ENCODE measurements at places on chromosomes 3 and 15. TPM values are rescaled to one million over a fixed set of nuclear protein-coding genes. Genes with fewer than 3 reads are reported as not detected.

DNA sequence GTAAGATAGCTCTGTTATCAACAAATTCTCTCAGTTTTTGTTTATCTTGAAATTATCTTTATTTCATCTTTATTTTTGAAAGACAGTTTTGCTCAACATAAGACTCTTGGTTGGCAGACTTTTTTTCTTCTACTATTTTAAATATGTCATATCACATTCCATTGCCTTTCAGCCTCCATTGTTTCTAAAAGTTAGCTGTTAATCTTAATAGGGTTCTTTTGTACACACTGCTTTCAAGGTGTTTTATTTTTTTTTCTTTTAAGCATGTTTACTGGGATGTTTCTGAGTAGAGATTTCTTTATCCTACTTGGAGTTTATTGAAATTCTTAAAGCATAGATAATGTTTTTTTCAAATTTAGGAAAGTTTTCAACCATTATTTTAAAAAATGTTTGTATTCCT lies 294.6 kb downstream of the STXBP5L start:
- no peak for DNase-seq

GRCh38 chr15:62569460-62570404 lies 404.6 kb upstream of the C2CD4B start:
- DNase-seq, result peak; percentile 95

The SLCO2A1 gene
- total RNA-seq, result 0.43 TPM

DNA sequence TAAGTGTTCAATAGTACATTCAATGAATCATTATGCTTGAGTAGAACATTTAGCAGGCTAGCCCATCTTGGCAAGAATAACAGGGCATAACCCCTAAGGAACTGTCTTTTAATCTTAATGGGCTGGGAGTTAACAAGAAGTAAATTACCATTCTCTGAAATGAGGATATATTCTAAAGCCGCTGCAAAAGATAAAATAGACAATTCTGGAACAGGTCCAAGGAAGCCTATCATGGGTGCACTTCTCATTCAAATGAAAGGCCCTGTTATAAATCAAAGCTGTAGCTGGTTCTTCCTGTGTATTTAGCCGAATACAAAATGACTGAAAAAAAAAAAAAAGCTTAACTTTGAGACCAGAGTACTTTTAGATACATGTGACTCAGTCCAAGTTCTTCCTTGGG lies 15.6 kb downstream of the MTHFS start:
- DNase-seq, result no peak

GRCh38 chr3:18189282-18190050 lies 235.7 kb downstream of the SATB1 start:
- DNase-seq, result peak; percentile 11

The BCHE gene
- total RNA-seq, result 1.6 TPM

- DNase-seq, result no peak
These were observed 70.5 kb upstream of the SLC4A7 start for GRCh38 chr3:27554706-27555105.

DNA sequence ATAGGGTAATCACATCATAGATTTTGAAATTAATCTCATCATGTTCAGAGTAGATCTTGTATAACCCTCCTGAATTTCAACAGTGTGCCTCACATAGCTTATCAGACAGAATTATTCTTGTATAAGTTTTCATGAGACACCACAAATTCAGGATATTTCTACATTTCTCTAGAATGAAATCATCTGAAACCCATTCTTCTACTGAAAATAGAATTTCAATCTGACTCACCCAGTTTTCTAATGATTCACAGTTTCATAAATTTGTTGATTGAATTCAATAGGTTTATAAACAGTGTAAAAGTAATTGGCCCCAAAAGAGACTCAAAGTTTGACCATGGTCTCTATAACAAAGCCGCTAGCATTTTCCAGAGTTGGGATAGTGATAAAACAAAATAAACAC lies 1082.6 kb upstream of the EPHA6 start:
- no peak for DNase-seq

DNA sequence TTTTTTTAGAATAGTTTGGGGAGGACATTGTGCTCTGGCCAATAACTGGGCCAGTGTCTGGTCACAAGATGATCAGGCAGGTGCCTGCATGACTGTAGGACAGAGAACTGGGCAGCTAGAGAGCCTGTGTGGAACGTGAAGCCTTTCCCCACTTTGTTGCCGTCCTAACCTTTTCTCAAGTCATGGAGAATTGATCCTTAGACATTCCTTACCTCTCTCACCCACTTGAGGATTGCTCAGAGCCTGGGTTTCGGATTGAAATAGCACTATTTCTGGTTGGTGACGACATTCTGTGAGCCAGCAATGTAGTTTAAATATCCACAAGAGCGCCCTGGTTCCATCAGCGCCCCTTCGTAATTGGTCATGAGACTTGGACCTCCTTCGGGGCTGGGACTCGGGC lies 138.4 kb downstream of the IGF1R start:
- DNase-seq, result no peak

The PSMA4 gene
- total RNA-seq, result 291 TPM

The OXTR gene
- total RNA-seq, result 310 TPM

GRCh38 chr15:29242456-29243242 lies 27.0 kb downstream of the NSMCE3 start:
- DNase-seq, result peak; percentile 1

DNA sequence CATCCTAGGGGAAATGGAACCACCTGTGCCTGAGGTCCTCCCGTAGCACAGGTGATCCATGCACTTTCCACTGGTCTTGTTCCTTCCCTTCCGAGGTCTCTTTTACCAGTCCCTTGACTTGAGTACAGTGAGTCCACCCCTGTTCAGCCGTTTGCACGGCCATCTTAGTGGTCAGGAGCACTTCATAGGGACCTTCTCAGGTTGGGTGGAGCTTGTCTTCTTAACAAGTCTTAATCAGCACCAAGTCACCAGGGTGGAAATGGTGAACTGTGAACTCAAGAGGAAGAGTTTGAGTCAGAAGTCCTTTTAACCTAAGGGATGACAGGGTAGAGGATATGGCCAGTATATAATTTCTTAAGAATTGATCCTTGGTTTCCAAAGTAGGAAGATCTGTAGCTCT lies 21.4 kb downstream of the ARL8B start:
- no peak for DNase-seq

DNA sequence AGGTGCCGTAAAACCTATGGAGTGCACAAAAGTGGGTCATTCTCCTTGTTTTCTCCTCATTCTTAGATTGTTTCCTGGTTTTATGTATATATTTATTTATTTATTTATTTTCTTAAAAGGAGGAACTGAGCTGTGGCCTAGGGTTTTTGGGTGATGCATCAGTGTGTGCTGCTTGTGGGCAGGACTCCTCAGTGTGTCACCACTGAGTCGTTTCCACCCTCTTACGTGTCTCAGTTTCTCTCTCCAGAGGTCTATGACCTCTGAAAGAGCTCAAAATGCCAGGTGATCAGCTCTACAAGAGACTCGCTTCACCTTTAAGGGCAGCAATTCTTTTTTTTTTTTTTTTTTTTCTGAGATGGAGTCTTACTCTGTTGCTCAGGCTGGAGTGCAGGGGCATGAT lies 72.9 kb downstream of the CD200 start:
- DNase-seq, result no peak

The CKMT1B gene
- not detected for total RNA-seq

DNA sequence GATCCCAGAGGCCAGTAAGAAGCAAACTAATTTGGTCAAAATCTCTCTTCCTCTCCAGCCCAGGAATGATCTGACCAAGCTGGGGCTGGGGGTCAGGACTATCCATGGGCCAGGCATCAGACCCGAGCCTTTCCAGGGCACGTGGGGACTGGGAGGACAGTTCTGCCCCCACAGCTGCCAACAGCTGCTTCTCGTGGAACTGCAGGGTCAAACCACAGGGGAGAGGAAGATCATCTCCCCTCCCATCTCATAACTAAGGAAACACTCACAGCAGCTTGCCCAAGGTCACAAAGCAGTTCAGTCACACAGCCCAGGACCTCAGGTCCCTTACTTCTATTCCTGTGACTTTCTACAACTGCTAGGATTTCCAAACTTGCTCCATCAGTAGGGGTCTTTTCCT lies 47.1 kb downstream of the DAPK2 start:
- DNase-seq, result peak; percentile 29

The CMTM6 gene
- total RNA-seq, result 72.8 TPM

The FBXO45 gene
- total RNA-seq, result 9.3 TPM

The FAM219B gene
- 41.5 TPM for total RNA-seq

- no peak for DNase-seq
These were observed 243.9 kb upstream of the UMPS start for GRCh38 chr3:124486324-124486723.

DNA sequence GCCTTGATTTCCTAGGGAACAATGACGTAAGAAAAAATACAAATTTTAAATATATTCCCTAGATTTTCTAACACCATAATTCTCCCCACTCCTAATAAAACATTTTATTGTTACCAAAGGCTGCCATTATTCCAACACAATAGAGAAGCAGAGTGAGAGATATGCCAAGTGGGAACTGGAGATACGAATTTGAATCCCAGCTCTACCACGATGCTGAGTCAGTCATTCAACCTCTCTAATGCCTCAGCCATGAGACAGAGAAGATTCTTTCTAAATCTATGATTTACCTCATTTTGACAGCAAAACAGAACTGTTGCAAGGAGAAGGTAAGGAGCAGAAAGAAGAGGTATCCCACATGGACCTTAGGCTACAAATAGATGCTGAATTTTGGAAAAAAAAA lies 112.5 kb downstream of the IGF2BP2 start:
- DNase-seq, result no peak

The IGSF10 gene
- 0.97 TPM for total RNA-seq

DNA sequence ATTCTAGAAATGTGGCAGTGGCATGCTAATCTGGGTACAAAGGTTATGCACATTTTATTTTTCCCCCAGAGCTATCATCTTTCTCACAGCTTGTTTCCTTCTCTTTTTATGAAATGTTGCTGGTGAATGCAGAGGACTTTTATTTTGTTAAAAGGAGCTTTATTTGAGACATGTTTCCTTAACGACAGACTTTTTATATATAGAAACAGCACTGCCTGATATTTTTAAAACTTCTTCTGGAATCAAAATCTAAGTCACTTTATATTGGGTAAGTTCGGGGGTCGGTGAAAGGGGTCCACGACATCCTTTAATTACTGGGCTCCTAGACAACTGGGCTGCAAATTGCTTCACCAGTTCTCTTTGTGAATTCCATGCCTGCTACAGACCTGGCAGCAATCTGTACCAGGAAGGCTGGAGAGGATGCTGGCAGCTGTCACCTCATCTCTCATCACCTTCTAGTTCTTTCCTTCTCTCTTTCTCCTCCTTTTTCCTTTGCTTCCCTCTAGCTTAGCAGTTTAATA lies 464.7 kb downstream of the PDCD6IP start:
- DNase-seq, result no peak

The CXCR6 gene
- total RNA-seq, result under 0.01 TPM

The EFCC1 gene
- total RNA-seq, result not detected

The ECE2 gene
- total RNA-seq, result not detected

DNA sequence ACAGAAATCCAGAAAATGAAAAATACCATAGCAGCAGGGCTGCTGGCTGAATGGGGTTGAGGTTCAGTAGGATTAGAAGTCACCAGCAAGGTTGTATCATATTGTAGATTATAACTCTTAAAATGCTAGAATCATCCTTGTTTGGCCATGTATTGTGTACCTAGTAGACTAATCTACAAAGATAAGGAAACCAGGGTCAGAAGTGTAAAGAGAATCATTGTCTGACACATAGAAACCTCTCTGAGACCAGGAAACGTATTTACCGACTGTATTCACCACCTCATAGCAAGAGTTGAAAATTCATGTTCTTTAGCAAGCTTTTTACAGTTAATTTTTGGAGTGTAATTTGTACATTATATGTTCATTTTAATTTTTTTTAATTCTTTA lies 168.8 kb downstream of the ECT2 start:
- no peak for DNase-seq

GRCh38 chr15:99315636-99316035 lies 64.4 kb downstream of the LRRC28 start:
- no peak for DNase-seq

The CPEB1 gene
- total RNA-seq, result 7.1 TPM

The GRAMD2A gene
- under 0.01 TPM for total RNA-seq

Data from fibroblast of villous mesenchyme (primary cell).